Anterior cingulate cortex (tissue), 58 donors: ENCODE measurements at places on chromosomes 7 and 10.

DNA sequence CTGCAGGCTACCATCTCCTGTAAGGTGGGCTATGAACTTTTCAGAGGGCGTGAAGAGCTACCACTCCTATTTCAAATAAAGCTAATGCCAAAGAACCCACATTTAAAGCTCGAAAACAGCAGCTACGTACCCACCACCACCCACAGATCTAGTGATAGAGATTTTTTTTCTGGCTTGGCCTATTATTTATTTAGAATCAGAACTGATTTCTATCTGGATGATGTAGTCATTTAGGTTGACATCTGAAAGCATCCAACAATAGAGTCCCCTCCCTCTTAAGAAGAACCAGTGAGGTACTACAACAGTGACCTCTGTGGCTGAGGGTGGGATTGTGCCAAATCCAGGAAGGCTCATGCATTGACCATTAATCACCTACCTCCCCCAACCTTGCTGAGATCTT is 113.8 kb upstream of the ADO start:
- no peak for DNase-seq

GRCh38 chr10:80407812-80408241 is 524 bp upstream of the PRXL2A start:
- no peak for DNase-seq

GRCh38 chr7:93284908-93285307 is 52.7 kb downstream of the VPS50 start:
- DNase-seq = no peak

DNA sequence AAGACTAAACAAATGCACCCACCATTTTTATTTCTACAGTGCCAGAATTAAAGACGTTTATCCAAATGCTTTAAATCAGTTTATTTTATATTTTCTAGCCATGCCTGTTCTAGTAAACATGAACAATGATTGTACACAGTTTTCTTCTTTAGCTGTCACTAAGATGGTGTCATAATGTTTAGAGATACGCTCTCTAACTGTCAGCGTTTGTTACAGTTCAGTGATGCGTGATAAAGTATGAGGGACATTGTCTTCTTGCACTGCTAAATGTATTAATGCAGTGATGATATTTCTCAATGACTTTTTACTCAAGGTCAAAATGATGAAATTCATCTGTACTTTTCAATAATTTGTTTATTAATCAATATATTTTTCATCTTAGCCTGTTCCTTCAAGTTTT is 513.6 kb downstream of the ATRNL1 start:
- DNase-seq = no peak

GRCh38 chr10:129717816-129718547 is 246.1 kb downstream of the EBF3 start:
- no peak for DNase-seq

- no peak for DNase-seq
Measured at GRCh38 chr10:112915590-112916572, 34.2 kb upstream of the TCF7L2 start.

- DNase-seq = no peak
Measured at GRCh38 chr10:31549896-31550295, 230.9 kb downstream of the ZEB1 start.

GRCh38 chr7:33809228-33809627 is 96.1 kb upstream of the BMPER start:
- no peak for DNase-seq

- no peak for DNase-seq
Measured at GRCh38 chr10:122492006-122492405, 30.7 kb downstream of the HTRA1 start.

DNA sequence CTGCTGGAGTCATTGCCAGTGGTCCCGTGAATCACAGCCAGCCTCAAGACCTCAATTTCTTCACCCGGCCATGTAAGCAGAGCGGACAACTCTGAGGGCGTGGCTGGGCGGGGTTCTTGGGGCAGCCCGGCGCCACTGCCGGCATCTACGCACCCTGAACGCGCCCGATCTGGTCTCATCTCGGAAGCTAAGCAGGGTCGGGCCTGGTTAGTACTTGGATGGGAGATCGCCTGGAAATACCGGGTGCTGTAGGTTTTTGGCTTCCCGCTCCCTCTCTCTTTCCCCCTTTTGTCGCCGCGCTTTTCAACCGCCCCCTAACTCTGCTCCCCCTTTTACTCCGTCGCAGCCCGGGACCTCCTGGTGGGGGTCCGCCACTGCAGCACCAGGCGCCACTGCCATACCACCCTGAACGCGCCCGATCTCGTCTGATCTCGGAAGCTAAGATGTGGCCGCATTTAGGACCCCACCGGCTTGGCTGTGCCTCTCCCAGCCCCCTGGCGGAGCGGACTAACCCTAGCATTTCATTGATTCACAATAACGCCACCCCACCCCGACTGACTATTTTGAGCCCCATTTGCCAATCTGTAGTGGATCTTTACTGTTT is 25.3 kb downstream of the GARIN1A start:
- DNase-seq = peak; percentile 28

GRCh38 chr10:119640875-119641526 is 10.2 kb upstream of the BAG3 start:
- DNase-seq = no peak

GRCh38 chr7:34838329-34838728 is 180.3 kb downstream of the NPSR1 start:
- no peak for DNase-seq

DNA sequence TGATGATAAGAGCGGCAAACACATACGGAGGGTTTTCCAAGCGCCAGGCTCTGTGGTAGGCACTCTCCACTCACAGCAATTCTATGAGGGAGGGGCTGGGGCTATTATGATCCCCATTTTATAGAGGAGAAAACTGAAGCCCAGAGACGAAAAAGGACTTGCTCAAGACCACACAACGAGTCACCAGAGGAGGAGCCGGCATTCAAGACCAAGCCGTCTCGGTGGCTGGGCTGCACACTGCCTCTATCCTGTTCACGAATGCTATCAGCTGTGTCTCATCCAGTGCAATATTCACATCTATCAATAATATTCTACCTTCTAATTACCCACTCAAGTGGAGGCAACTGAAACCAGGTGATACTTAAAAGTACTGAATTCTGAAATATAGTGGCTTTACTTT is 67.8 kb upstream of the NMT2 start:
- DNase-seq = no peak

- DNase-seq = no peak
Measured at GRCh38 chr7:124662372-124662771, 103.2 kb downstream of the GPR37 start.

GRCh38 chr10:12241810-12242529 is 46.0 kb downstream of the CDC123 start:
- DNase-seq = no peak

DNA sequence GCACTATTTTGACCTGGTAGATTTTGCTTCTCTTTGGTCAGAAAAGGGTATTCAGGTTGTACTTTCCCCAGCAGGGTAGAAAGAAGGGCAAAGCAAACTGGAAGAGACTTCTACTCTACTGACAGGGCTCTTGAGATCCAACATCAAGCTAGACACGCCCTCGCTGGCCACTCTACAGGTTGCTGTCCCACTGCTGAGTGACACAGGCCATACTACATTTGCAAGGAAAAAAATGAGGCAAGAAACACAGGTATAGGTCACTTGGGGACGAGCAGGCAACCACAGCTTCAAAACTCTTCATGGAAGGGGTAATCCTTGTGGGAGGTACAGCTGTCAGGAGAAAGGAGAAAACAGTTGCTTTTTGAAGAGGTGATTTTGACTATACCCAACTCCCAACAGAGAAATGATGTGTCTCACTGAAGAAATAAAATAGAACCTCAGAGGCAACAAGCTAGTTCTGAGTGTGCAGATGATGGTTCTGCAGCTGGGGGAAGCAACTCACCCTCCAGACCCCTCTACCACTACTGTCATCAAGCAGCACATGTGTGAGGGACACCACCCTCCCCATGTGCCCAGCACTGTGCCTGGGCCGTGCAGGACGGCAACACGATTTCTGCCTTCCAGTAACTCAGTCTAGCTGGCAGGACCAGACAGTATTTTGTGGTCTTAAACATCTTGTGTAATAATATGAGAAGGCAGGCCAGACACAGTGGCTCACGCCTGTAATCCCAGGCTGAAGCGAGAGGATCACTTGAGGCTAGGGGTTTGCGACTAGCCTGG is 16.3 kb downstream of the AKR1B1 start:
- DNase-seq = no peak

GRCh38 chr10:34168439-34168838 is 646.7 kb downstream of the PARD3 start:
- no peak for DNase-seq

- no peak for DNase-seq
Measured at GRCh38 chr10:118958984-118959925, 70.3 kb upstream of the NANOS1 start.

GRCh38 chr7:34622182-34622581 is 35.8 kb upstream of the NPSR1 start:
- no peak for DNase-seq

DNA sequence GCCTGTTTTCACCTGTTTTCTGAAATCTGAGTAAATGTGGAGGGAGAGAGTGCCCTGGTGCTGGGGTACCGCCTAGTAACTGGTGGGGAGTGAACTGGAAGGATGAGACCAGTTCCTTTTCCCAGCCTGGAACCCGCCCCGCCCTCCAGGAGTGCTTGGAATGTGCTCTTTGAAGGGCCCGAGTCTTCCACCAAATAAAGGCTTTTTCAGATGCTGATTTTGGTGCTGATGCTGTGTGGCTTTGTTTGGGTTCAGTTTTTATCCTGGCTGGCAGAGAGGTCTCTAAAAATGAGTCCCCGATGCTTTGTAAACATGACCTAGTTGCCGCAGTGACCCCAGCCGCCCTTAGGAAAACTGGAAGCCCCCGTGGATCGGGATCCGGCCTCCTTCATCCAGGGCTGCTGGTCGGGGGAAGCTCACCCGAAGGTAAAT is 25.9 kb downstream of the FOXK1 start:
- no peak for DNase-seq

DNA sequence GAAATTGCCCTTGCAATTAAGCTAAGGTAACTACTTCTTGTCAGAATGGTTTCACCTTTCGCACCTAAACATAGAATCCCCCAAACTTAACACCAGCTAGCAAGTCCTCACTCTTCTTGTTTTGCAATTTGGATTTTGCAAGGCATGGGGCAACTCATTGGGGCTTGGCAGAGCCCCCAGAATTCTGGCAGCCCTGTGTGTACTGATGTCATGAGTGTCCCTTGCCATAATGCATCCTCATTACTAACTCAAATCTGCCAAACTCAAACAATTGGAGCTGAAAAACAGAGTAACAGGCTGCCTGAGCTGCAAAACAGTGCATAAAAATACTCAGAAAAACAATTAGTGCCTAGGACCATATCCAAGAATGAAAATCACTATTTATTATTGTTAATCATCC is 7.9 kb upstream of the XPNPEP1 start:
- DNase-seq = peak; percentile 17

- DNase-seq = no peak
Measured at GRCh38 chr7:157121184-157121715, 17.5 kb upstream of the UBE3C start.

DNA sequence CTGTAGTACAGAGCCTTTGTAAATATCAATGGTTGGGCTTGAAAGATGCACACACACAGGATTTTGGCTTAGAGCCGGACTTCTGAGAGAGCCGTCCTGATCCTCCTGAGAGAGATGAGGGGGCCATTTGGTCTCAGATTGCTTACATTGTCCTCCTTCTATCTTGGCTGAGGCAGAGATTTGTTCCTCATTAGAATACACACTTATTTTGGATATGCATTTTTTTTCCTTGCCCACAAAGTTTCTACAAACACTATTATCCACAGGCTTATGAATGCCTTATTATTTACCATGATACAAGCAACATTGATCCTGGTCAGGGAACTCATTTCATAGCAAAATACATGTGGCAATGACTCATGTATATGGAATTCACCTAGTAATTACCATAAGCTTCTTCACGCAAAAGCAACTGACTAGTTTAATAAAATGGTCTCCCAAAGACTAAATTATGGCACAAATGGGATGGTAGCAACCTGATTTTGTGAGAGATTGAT is 175.3 kb downstream of the MDFIC start:
- no peak for DNase-seq

DNA sequence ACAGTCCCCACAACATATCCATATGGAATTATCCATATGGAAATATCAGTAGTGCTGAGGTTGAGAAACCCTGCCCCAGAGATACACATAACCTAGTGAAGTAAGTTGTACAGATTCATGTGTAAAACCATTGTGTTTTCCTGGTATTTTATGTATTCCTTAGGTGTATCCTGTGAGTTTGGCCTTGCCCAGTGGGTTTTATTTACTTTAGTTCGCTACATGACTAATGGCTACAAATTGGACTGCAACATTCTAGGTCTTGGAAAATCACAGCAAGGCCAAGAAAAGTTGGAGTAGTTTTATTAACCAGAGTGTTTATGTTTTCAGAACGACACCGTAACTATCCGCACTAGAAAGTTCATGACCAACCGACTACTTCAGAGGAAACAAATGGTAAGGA is 1.4 kb downstream of the RPS24 start:
- DNase-seq = no peak

DNA sequence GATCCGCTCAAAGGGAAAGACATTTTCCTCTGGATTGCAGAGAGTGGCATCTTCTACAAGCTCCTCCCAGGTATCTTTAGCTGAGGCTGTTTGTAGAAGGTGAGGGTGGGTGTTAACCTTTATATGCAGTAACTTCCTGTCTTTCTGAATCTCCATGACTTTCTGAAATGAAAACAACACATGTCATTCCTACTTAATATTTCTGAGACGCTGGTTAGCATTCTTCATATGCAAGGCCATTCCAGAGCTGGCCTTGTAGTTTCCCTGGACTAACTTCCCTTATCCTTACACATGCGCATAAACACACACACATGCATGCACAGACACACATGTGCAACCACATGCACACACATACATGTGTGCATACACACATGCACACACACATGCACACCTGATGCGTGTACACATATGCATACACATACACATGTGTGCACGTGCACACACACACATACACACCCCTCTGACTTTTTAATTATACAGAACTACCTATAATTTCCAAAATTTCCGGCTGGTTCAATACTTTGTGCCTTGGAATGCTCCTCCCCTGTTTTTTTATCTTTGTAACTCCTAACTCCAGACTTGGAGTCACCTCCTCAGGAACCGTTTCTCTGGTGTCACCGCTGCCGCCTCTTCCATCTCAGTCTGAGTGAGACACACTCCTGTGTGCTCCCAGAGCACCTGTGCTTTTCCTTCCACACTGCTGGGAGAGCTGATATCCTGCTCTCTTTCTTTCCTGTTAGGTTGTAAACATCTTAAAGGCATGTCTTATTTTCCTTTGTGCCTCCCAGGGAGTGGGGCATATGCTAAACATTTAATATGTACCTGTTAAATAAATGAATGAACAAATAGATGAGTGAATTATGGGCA is 55.2 kb downstream of the LRRC18 start:
- no peak for DNase-seq

- no peak for DNase-seq
Measured at GRCh38 chr7:70654979-70655378, 477.0 kb upstream of the GALNT17 start.

DNA sequence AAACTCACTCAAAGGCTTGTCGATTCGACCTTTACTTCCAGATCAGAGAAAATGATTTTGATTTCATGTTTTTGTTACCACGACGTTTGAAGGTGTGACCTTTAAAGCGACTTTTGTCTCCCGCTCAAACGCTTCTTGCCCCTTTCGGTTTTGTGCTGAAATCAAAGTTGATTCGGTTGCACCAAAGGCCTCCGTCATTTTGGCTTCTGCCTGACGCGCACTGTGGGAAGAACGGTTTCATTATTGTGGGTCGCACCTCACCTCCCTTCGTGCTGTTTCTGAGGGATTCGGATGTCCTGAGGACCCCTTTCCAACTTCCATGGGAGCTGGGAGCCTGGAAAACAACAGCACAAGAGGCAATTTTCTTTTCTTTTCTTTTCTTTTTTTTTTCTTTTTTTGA is 176.9 kb downstream of the DNAJB6 start:
- no peak for DNase-seq

GRCh38 chr7:50632561-50633413 is 67.6 kb upstream of the DDC start:
- DNase-seq = peak; percentile 14
